ENCODE measurements at places on chromosomes 1 and 21.

GRCh38 chr1:153532181-153532580, 3.6 kb downstream of the S100A6 start:
- no peak for ATAC-seq

- ATAC-seq: no peak
These were observed 153.5 kb downstream of the TGFBR3 start for GRCh38 chr1:91732291-91733107.

DNA sequence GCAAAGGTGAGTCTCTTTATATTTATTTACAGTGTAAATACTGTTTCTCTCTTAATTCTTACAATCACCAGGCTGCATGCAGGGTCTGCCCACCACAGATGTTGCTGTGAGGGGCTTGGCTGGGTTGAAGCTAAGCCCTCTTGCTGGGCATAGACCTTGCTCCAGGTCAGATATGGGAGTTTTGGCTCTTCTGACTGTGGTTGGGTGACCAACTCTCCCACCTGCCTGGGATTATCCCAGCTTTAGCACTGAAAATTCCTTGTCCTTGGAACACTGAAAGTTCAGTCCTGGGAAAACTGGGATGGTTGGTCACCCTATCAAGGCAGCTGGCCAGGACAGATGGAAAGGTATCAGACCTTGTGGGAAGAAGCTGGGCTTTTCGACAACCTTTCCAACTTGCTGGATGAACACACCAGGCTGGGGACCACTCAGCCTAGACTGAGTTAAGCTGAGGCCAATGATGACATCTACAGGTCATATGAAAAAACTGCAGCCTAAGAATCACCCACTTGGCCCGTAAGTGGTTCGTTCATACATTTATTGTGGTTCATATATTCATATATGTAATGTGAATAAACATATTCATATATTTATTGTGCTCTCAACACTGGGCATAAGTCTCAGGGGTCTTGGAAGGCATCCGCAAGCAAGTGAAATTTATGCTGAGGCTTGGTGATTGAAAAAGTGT, 26.6 kb upstream of the HPDL start:
- peak; percentile 12 for ATAC-seq

DNA sequence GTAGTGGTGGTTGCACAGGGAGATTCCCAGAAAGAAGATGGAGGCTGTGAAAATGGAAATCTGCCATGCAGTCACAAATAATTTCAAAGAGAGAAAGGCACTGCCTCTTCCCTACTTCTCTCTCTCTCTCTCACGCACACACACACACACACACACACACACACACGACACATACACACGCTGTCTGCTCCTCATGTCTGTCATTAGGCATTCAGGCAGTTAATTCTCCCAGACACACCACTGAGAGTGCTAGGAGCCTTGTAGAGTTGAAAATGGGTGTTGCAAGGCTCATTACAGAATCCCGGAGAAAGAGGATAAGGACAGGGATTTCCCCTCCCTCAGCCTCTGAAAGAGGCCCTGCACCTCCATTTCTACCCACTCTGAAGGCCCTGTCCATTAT, 47.8 kb upstream of the LRRN2 start:
- ATAC-seq: no peak

- ATAC-seq: no peak
These were observed 36.4 kb downstream of the SLC35F3 start for GRCh38 chr1:233940908-233941307.

GRCh38 chr1:109027841-109028240, 14.1 kb downstream of the WDR47 start:
- ATAC-seq: no peak

GRCh38 chr1:219576931-219577730, 35.8 kb downstream of the ZC3H11B start:
- peak; percentile 18 for ATAC-seq

GRCh38 chr1:116287341-116288200, 85.5 kb upstream of the ATP1A1 start:
- ATAC-seq: no peak

DNA sequence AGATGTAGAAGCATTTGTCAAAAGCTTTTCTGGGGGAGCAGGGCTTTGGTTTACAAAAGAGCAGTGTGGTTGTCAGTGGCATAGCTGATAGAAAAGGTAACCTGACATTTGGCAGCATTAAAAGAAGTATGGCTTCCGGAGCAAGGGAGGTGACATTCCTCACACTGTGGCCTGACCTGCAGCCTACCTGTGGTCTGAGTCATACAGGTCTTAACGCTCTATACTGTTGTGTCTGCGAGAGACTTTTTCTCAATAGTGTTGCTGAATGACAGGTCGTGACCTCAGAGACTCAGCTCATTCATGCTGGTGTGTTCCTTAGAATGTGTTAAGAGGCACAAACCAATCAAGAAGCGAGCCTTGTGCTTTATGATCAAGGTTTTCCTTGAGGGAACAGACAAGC, 19.3 kb downstream of the PHGDH start:
- no peak for ATAC-seq

GRCh38 chr1:47438165-47439016, 547 bp downstream of the FOXD2 start:
- ATAC-seq: no peak

DNA sequence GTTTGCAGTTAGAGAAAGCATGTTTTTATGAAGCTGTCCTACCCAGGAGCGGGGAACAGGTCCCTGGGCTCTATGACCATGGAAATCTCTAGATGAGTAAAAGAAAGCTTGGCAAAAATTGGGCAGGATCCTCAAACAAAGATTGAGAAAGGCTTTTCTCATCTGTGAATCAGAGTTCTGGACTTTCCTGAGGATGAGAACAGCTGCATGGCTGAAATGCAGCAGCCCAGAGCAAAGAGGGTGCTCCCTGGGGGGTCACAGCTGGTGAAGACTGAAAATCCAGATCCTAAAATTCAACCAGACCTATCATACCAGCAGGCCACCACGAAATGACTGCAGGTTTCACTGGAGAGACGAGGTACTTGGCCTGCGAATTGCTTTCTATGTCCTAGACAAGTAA, 65.7 kb upstream of the APP start:
- no peak for ATAC-seq

- ATAC-seq: no peak
These were observed 3.2 kb downstream of the SH2D5 start for GRCh38 chr1:20729155-20729931.

DNA sequence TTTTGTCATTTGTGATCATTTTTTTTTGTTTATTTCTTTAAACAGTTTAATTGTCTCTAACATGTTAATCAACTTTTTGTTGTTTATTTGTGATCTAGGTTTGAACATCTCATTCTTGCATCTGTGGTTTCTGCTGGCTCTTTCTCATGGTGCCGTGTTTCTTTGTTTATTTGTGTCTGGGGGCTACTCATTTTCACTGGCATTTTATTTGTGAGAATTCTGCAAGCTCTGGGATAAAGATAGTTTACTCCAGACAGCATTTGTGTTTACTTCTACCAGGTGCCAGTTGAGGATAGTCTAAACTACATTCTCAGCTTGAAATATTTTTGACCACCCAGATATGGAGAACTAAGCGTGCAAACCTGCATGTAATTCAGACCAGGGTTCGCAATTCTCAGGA, 508.6 kb downstream of the KIF26B start:
- ATAC-seq: no peak

- no peak for ATAC-seq
These were observed 63.2 kb downstream of the IER5 start for GRCh38 chr1:181151378-181152326.

DNA sequence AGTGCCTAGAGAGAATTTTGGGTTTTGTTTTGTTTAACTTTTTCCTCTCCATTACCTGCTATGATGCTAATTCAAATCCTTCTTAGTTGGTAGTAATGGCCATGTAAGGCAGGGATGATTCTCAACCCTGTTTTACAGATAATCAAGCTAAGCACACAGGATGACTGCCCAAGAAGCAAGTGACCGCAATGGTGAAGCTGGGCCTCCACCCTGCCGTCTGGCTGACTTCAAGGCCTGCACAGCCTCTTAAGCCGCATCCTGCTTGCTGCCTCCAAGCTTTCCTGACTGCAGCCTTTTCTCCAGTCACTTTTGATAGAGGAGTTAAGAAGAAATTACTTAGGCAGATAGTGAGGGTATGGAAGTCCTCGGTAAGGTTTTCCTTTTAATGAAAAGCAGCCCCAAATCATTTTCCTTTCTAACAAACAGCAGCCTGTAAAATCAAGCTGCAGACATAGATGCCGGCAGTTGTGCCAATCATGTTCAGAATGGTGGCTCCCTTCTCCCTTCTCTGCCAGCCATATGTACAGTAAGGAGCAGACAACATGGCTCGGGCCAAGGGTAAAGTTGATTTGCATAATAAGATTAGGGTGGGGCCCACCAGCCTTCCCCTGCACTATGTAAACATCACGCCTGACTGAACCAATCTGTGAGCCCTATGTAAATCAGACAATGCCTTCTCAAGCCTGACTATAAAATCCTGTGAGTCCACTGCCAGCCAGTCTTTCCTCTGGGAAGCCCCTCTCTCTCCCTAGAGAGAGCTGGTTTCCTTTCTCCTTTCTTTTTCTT, 8.8 kb upstream of the CTBS start:
- peak; percentile 99 for ATAC-seq

Data from motor neuron (in vitro differentiated cells).